Activated naive CD4-positive, alpha-beta T cell (primary cell): ENCODE measurements at places on chromosomes 2 and 18.

DNA sequence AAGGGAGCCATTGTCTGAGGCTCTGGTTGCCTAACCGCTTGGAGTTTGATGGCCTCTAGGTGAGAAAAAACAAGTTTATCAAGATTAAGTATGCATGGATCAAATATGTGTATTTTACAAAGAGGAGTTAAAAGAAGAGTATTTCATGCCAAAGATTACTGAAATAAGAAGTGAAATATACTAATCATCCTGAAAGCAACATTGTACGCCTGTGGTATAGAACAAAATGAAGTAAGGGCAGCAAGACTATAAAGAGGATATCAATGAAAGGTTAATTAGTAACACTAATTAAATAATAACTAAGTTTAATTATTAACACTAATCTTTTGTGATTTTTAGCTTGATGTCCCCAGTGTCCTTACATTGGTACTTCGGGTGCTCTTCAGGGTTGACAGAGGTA is 276.7 kb downstream of the CALCRL start:
- DNase-seq = no peak

DNA sequence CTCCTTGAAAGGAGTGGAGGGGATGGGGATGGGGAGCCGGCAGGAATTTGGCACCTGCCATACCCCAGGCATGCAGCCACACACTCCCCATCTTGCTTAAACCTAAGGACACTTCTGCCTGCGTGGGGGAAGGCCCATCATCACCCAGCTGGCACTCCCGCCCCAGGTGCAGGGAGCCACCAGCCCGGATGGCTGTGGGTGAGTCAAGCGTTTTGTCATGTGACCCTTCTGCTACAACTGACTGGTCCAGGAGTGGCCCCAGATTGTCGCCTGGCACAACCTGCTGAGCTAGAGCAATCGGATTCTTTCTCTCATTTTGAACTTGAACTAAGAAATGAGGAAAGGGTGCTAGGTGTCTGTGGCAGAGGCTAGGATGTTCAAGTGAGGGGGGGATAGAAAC is 61.3 kb downstream of the TSN start:
- DNase-seq = no peak

DNA sequence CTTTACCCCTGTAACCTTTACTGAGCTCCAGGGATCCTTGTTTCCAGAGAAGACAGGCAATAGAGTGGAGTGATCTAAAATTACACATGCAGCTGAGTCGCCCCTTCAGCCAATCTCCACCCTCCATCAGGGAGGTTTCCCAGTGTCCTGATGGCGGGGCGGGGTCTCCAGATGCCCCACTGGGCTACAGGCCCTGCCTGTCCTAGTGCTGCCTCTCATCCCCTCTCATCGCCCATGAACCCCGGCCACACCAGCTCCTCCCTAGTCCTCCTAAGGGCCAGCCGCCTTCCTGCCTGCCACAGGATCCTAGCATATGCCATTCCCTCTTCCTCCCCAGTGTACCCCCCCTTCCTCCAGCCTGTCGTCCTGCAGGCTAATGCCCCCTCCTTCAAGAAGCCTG is 144.1 kb upstream of the GLI2 start:
- no peak for DNase-seq

DNA sequence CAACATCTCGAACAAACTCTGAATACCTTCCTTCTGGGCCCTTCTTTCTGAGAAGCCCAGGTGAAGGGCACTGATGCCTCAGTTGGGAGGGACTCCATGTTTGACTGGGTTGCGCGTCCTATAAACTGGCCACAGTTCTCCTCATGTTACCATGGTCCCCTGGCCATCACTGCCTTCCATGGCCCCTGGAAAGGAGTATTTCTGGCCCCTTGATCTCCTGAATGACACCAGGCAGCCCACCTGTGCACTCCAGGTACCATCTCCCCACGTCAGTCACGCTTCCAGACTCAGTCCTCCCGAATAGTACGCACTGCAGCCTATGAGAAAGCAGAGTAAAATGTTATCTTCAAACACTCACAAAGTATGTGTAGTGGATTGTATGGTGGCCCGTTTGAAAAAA is 73.9 kb downstream of the ACKR3 start:
- DNase-seq = no peak

DNA sequence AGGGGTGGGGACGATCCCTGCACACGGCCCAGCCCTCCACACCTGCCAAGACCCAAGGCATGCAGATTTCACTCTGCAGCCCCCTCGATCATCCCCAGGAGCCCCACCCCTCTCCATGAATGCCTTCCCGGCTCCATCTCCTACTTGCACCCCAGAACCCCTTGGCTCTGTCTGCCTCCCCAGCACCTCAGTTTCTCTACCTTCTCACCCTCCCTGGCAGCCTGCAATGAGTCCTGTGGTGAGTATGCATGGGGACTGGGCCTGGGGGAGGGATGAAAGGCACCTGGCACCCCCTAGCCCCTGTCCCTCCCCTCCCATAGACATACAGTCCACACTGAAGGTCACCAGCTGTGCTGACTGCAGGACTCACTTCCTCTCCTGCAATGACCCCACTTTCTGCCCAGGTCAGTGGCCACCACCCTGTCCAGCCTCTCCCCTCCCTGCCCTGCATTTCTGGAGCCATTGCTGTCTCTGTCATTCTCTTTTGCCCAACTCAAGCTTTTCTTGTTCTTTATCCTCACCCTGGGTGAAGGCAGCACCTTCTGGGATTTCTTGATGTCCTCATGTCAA is 1.0 kb downstream of the TEX51 start:
- DNase-seq = no peak

GRCh38 chr2:233453916-233454315 is 99.6 kb downstream of the DGKD start:
- no peak for DNase-seq

GRCh38 chr2:219350710-219351221 is 18.2 kb upstream of the RESP18 start:
- no peak for DNase-seq

GRCh38 chr2:240952496-240953246 is 45.7 kb upstream of the SNED1 start:
- DNase-seq = no peak

- DNase-seq = no peak
Measured at GRCh38 chr2:38722271-38723061, 28.7 kb downstream of the SRSF7 start.

- DNase-seq = no peak
Measured at GRCh38 chr2:206740800-206741199, 22.6 kb upstream of the DYTN start.

DNA sequence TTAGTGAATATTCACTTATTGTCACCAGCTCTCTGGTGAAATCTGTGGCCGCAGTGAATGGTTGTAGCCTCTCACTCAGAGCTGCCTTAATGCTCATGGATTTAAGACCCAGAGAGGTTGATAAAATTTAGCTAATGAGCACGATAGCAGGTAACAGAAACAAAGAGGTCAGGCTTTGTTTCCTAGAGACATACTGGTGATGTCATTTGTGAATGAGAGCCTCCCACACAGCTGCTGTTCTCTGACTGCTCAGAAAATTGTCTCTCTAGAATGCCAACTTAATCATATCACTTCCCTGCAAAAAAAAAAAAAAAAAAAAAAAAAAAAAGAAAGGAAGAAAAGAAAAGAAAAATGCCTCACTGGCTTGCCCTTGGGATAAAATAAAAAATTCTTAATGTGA is 411.7 kb upstream of the MYT1L start:
- DNase-seq = no peak

- no peak for DNase-seq
Measured at GRCh38 chr2:46650556-46651001, 171.2 kb downstream of the TMEM247 start.

DNA sequence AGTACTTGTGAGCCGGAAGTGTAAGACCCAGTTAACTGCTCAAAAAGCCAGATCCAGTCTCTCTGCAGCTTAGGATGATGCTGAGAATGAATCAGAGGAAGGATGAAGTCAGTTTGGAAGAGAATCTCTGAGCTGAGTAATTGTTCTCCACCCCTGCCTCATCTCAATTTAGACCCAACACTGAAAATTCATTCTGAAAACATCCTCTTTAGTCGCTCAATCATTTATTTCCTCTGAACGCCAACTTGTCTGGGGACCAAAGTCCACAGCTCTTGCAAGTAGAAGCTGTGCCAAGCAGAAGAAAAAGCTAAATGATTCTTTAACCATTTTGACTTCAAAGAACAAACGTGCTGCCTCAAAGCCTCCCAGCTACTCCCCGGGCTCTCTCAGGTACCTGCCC is 177.1 kb upstream of the KLHL29 start:
- no peak for DNase-seq

DNA sequence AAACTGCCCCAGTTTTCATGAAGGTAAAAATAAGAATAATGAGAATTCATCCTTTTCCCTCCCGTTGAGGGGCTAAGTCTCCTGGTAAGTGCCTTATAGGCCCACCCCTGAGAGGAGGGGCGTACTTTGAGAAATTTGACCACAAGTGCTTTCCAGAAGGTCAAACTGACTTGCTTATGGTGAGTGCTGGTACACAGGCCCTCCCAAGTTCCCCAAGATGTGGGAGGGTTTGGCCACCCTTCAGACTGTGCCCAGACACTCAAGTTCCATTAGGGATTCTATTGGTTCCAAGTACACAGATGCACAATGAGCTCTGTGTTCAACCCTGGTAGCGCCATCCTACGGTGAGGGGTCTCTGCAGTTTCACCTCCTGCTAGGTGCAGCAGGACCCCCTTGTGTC is 205.1 kb downstream of the CTIF start:
- no peak for DNase-seq

DNA sequence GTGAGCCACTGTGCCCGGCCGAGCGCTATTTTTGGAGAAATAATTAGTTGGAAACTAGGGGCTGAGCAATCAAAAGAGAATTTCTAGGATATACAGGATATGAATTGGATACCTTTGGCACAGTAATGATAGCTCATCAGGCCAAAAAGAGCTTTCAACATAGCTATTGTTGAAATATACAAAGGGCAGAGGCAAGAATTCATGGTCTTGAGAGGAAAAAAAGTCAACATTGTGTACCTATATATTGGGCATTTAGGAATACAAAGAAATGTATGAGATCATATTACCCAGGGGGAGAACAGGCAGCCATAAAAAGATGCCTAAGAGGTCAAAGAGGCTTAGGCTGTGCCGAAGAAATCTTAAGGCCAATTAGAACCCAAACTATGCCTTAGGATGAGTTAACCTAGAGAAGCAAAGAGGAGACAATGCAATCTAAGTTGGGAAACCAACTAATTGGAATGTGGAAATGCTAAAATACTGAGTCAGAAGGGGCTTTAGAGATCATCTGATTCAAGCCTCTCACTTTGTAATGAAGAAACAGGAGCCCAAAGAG is 99.0 kb downstream of the RBBP8 start:
- no peak for DNase-seq

- DNase-seq = no peak
Measured at GRCh38 chr2:64482765-64483504, 29.0 kb downstream of the LGALSL start.

DNA sequence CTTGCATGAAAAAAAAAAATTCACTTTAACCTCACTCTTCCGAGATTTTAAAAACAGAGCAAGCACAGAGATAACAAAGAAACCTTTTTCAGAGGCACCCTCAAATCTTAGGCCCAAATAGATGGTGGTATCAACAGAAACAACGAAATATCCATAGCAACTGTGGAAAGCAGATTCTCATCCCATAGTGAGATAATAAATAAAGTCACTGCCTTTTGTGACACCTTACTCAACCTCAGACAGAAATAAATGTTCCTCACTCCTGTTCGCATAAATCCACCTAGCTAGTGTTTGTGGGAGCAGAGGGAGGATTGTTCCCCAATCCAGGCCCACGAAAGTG is 60.9 kb upstream of the RTN4 start:
- DNase-seq = no peak

DNA sequence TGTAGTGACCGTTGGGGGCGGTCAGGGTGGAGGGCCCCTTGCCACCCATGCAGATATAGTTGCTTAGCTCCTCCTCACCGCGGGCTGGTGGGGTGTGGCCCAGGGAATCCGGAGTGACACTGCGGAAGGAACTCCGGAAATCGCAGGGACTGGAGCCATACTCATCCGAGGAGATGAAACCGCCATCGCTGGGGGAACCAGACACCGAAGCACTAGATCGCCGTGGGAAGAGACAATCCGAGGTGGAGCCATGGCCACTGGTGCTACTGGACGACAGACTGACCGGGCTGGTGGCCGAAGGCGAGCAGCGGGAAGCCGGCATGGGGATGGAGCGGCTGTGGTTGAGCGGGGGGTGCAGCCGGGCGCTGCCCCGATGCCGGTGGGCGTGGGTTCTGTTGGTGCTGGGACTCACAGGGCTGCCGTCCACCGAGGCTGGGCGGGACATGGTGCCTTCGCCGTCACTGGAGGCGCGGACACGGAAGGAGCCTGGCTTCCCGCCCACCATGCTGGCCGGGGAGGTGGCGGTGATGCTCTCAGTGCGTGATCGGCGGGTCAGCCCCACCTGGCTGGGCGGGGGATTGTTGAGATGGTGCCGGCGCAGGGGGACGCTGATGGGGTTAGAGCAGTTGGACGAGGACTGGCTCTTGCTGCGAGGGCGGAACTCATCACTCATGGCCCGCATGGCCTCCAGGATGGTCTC is 2.2 kb downstream of the IRS1 start:
- no peak for DNase-seq

GRCh38 chr2:80322311-80322920 is 17.9 kb upstream of the LRRTM1 start:
- DNase-seq = no peak

- no peak for DNase-seq
Measured at GRCh38 chr2:16978301-16978700, 312.7 kb upstream of the CYRIA start.

- no peak for DNase-seq
Measured at GRCh38 chr2:147646818-147647468, 197.9 kb upstream of the ACVR2A start.

DNA sequence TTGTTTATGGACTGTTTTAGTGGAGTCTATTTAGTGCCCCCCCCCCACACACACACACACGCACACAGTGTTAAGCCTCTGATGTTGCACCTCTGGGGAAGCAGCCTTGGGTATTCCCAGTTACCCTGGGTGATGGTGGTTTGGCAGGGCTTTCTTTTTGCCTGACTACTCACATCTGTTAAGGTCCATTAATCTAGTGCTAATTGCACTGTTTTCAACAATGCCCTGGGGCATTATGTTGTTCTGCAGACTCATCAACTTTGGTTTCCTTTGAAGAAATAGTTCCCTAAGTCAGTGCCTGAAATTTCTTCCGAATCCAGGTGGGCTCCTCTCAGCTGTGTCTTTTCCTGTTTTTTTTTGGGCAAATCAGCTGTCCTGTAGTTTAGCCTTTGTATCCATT is 34.7 kb downstream of the SPOPL start:
- no peak for DNase-seq

GRCh38 chr18:52236131-52236530 is 103.9 kb upstream of the DCC start:
- DNase-seq = no peak

- no peak for DNase-seq
Measured at GRCh38 chr2:159362816-159363251, 76.3 kb upstream of the WDSUB1 start.

DNA sequence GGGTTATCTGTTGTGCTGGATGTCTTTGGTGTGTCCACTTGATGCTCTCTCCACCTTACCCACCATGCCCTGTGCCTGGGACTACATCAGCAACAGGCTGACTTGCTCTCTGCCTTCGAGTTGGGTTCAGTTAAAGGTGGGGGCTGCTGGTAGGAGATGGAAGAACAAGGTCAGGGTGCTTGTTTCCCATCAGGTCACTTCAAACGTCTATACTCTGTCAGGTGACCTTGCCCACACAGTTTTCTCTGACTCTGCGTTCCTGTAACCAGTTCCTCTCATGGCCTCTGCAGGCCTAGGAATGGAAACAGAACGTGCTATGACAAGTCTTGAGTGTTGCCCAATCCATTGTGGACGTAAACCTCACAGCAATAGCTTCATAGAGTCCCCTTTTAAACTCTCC is 38.4 kb upstream of the PAPOLG start:
- no peak for DNase-seq

GRCh38 chr2:1278861-1279260 is 134.4 kb upstream of the TPO start:
- no peak for DNase-seq

- no peak for DNase-seq
Measured at GRCh38 chr2:12769492-12770105, 52.9 kb downstream of the TRIB2 start.
